SK-N-MC (cell line): ENCODE measurements at places on chromosomes 16 and 17.

GRCh38 chr17:36127199-36127893 lies 23.7 kb downstream of the CCL4 start:
- no peak for DNase-seq

DNA sequence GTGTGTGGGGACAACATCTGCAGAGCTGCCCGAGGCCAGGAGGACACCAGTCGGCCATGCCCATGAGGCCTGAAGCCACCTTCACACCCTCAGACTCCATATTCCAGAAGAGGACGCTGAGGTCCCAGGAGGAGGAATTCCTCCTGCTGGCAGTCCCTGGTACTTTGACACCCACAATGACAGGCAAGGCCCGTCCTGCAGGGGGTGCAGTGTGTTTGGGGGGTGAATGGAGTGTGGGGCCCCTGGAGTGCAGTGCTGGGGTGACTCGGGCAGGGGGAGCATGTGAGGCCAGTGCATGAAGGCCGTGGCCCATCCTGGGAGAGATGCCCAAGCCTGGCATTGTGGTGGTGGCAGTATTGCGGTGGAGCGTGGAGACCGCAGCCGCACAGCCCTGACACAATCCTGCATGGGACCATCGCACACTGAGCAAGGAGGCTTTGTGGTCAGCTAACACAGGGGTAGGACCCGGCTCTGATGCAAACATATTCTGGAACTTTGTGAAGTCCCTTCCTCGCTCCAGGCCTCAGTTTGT lies 52.2 kb downstream of the ZDHHC7 start:
- no peak for DNase-seq

DNA sequence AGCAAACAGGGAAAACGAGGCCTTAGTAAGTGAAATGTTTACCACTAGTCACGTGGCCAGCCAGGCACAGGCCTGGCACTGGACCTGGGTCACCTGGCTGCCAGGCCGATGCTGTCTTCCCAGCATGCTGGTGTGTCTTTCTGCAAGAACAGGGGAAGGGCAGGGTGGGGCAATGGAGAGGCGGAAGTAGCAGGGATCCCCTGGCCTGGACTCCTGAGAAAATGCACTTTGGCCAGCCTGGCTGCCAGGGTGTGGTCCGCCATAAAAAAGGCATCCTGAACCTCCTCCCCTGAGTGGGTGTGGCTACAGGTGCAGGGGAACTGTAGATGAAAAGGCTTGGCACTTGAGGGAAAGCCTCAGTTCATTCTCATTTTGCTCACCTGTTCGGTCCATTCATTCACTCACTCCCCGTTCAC lies 1.0 kb upstream of the ANKRD40CL start:
- no peak for DNase-seq

GRCh38 chr17:27986805-27987684 lies 55.4 kb upstream of the NLK start:
- no peak for DNase-seq

DNA sequence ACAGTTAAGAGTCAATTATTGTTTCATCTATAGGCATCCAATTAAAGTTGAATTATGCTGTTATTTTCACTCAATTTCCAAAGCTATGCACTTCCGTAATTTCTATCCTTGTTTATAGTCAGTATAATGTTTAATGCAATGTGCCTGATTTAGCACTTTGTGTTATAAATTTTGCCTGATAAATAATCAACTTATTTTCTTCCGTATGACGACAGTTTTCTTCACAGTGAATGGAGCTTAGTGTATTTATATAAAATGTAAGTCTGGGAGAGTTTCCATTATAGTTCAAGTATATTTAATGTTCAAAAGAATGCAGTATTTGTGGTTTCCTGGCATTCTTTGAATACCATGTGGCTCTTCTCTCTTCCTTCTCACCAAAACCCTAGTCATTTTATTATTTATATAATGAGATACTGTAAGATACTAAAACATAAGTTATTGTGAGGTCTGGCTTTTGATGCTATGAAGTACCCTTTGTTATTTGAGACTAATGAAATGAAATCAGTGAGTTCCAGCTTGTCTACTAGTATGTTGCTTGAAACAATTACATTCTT lies 240.6 kb downstream of the PRKCA start:
- DNase-seq, result peak; percentile 86

DNA sequence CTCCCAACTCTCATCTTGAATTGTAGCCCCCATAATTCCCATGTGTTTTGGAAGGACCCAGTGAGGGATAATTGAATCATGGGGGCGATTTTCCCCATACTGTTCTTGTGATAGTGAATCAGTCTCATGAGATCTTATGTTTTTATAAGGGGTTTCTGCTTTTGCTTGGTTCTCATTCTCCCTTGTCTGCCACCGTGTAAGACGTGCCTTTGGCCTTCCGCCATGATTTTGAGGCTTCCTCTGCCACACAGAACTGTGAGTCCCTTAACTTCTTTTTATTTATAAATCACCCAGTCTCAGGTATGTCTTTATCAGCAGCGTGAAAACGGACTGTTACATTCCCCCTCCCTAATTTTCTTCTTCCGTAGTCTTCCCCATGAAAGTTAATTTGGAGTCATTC lies 124.0 kb downstream of the ABCA8 start:
- DNase-seq, result no peak

- DNase-seq, result no peak
Observed at GRCh38 chr16:26195225-26195624, 503.5 kb downstream of the HS3ST4 start.

- DNase-seq, result no peak
Observed at GRCh38 chr17:76085731-76086366, 6.9 kb downstream of the ZACN start.

DNA sequence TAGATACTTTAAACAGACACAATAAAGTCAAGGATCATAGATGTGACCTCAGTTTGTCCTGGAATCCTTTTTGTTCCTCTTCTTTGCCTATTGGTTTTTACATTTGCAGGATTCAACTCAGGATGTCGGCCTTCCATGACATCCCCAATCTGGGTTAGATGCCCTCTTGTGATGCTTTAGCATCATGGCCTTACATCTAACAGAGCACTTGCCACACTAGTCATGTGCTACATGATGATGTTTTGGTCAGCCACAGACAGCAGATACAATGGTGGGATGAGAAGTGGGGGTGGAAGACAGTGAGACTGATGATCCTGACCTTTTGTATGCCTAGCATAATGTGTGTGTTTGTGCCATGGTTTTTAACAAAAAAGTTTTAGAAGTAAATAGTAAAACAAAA lies 1.8 kb upstream of the SYNRG start:
- DNase-seq, result no peak

GRCh38 chr17:37833237-37833859 lies 88.5 kb upstream of the HNF1B start:
- no peak for DNase-seq

- no peak for DNase-seq
Observed at GRCh38 chr16:27795992-27796614, 246.2 kb downstream of the KATNIP start.

DNA sequence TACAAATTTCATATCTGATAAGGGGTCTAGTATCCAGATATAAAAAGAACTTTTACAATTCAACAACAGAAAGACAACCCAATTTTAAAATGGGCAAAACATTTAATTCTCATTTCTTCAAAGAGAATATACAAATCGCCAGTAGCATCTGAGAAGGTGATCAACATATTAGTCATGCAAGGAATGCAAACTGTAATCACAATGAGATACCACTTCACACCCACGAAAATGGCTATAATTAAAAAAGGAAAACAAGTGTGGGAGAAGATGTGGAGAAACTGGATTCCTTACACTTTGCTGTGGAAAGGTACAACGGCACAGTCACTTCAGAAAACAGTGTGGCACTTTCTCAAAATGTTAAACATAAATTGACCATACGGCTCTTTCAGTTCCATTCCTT lies 168.2 kb downstream of the VPS53 start:
- no peak for DNase-seq

GRCh38 chr16:11794996-11795886 lies 1.8 kb downstream of the ZC3H7A start:
- DNase-seq, result no peak

GRCh38 chr17:40926341-40926740 lies 11.1 kb downstream of the KRT23 start:
- DNase-seq, result no peak

- no peak for DNase-seq
Observed at GRCh38 chr17:73777131-73777449, 132.8 kb upstream of the SDK2 start.

DNA sequence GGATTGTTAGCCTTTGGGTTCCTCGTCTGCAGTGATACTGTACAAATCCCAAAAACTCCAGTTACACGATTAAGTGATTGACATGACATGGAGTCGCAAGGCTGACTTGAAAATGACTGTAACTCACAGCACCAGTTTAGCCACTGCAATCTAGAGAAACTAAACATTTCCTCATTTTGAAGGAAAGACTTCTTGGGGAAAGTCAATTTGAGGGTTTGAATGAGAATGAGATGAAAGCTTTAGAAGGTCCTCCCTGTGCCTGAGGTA lies 4.8 kb downstream of the BANP start:
- no peak for DNase-seq

DNA sequence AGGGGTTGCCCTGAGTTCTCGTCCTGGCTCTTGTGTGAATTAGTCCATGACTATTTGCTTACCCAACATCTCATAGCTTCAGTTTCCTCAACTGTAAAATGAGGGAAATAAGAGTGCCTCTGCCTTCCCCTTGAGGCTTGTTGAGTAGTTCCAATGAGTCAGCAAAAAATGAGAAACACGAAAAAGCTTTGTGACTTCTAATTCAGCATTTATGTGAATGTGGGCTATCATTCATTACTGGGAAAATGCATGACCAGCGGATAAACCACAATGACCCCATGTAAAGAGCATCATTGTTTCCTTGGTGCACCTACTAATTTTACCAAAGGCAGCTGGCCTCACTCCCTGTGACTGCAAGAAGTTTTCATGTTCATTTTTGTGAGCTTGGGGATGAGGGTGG lies 374.6 kb upstream of the HSBP1 start:
- DNase-seq, result no peak

DNA sequence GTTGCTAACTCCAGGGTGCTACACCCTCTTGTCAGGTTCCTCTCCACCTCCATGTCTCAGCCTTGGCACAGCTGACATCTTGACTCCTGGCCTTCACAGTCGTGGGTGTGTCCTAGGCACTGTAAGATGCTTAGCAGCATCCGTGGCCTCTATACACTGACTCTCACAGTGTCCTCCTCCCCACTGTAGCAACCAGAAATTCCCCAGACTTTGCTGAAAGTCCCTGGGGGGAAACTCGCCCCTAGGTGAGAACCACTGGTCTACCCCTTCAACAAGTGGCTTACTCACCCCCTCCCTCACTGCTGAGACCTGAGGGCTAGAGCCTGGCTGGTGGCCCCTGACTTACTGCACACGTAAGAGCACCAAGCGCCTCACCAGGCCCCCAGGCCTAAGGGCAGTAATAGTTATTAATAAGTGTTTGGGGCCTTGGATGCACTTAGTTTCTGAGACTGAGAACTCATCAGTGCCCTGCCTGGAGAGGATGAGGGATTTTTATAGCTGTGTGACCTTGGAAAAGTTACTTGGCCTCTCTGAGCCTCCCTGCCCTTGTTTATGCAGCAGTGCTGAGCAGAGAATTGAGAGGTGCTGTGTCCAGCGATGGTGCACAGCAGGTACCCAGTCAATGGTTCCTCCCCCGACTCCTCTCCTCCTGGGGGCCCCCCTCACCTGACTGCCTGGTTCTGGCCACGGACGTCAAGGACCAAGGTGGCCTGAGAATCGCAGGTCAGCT lies 67.1 kb downstream of the RMI2 start:
- DNase-seq, result no peak

DNA sequence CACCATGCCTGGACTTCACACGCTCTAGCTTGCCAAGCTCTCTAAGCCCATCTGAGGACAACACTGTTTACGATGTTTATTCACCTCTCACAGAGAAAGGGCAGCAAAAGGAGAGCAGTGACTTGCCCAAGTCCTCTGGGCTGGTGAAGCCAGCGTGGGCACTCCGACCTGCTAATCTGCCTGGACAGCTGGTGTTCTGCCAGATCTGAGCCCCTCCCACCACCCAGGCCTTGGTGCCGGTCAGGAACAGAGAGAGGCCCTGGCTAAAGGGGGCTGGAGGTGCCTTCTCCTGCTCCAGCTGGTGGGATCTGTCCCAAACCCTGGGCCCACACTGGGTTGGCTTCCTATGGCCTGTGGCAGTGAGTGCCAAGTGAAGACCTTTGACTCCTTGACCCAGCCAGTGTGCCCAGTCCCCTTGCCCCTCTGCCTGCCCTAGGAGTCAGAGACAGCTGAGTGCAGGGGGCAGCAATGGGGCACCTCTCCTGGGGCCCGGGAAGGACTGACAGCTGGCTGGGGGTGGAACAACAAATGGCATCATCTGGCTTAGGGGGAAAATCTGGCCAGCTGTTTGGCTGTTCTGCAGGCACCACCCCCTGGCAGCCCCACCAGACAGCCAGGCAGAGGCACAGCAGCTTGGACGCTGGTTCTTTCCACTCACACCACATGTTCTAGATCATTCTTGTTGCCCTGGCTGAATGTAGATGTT lies 1.8 kb upstream of the SLC4A1 start:
- DNase-seq, result no peak

GRCh38 chr16:86080131-86080875 lies 181.3 kb downstream of the IRF8 start:
- no peak for DNase-seq

DNA sequence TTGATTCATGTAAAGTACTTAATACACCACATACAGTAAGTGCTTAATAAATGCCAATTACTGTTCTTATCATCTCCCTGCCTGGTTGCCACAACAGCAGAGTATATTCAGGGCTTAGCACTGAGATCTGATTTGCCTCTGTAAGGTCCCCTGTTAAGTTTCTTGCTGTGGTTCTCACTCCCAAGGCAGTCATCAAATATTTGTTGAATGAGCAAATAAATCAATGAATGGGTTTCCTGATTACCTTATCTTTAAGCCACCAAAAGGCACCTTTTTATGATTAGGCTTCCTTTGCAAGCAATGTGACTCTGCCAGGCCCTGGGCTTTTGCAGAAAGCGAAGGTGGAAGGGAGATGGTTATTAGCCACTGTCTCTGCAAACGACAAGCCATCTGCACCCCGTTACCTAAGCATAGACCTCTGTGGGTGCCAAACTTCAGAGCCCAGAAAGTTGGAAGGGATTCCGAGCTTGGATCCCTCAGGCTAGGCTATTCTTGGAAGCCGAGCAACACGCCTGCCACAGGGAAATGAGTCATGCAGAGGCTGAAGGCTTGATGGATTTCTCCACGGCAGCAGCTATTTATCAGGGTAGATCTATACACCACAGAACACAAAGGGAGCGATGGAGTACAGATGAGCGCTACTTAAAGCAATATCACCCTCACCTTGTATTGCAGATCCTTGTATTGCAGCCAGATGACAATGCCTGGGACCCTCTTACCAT lies 102.0 kb downstream of the GRIN2A start:
- no peak for DNase-seq

GRCh38 chr16:89120281-89120680 lies 26.6 kb downstream of the ACSF3 start:
- no peak for DNase-seq
